ENCODE measurements at places on chromosomes 3 and 15.

DNA sequence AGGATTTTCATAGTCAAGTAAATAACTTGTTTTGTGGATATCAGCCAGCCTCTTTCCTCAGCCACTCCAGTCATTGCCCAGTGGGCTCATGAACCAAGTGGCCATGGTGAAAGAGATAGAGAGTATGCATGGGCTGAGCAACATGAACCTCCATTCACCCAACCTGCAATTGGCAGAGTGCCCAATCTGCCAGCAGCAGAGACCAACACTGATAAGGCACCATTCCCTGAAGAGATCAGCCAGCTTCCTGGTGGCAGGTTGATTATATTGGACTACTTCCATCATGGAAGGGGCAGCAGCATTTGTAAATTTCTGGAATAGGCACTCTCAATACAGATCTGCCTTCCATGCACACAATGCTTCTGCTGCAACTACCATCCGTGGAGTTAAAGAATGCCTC, 10.3 kb upstream of the MCF2L2 start:
- DNase-seq = no peak

DNA sequence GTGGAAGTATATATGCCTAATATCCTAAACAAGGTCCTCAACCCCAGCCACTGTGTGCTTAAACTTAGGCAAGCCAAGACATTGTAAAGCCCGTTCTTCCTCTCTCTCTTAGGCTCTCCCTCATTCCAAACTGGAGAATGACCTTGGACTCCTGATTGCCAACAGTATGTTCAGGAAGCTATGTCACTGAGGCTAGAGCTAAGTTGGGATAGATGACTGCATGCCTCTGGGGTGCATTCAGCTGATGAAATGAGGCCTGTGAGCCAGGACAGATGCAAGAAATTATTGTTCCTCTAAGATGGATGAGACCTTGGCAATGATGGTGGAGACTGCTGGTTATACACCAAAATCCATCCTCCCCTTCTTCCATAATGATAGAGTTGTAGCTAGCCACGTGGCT, 27.9 kb upstream of the TBC1D21 start:
- DNase-seq = no peak

DNA sequence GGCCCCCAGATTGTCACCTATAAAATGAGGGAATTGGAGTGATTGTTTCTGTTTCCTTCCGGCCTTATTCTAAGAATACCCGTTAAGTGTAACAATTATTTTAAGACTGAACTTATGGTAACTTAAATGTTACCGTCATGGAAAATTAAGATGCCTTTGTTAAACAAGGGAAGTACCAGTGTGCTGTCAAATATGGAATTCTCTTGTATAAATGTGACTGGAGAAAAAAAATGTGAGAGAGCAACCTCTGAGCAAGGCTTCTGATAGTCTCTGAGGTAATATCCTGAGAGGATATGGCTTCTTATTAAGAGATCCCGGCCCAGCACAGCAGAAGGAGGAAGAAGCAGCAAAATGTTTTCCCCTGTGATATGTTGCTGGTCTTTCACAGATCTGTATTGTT, 480.7 kb upstream of the ADAMTS9 start:
- DNase-seq = no peak

DNA sequence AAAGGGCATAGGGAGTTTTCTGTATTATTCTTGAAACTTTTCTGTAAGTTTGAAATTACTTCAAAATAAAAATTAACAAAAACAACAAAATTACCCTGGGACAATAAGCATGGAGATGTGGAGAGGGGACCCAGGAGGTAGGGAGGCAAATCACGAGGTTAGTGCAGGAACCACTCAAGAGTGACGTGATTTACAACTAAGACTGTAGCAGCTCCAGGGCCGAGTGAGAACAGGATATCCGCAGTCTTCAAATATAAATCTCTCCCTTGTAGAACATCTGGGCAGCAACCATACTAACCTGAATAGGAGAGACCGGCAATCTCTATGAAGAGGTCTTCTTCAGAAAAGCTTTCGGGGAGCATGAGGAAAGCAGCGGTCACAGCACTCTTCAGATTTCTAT, 17.3 kb downstream of the TAMM41 start:
- DNase-seq = no peak

GRCh38 chr3:28982906-28983305, 298.0 kb upstream of the RBMS3 start:
- DNase-seq = no peak

DNA sequence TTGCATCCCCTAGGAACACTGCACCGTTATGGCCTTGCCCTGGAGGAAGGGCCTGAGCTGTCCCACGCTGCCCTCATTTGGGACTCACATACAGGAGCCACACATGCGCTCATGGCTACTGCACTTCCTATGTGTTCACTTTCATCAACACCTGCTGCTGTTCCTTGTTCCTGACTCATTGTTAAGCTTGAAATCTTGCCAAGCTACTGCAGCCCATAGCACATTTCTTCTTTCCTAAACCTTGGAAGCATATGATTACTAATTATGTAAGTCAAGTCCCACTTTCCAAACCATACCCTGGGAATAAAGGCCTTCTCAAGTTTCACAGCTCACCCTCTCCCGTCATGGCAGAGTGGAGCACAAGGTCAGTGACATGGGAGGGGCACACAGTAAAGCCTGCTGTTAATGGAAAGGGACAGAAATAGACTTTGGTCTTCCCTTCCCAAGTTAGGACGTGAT, 307.9 kb downstream of the CLSTN2 start:
- DNase-seq = no peak

DNA sequence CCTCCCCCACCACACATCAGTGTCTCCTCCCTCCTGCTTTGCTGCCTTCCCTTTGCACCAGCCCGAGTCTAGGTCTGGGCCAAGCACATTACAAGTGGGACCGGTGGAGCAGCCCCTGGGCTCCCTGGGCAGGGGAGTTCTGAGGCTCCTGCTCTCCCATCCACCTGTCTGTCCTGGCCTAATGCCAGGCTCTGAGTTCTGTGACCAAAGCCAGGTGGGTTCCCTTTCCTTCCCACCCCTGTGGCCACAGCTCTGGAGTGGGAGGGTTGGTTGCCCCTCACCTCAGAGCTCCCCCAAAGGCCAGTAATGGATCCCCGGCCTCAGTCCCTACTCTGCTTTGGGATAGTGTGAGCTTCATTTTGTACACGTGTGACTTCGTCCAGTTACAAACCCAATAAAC, 2.3 kb upstream of the ABCF3 start:
- DNase-seq = no peak

- DNase-seq = no peak
Observed at GRCh38 chr3:70854108-70854507, 541.7 kb upstream of the MDFIC2 start.

GRCh38 chr3:111975131-111975530, 3.7 kb upstream of the ABHD10 start:
- no peak for DNase-seq

DNA sequence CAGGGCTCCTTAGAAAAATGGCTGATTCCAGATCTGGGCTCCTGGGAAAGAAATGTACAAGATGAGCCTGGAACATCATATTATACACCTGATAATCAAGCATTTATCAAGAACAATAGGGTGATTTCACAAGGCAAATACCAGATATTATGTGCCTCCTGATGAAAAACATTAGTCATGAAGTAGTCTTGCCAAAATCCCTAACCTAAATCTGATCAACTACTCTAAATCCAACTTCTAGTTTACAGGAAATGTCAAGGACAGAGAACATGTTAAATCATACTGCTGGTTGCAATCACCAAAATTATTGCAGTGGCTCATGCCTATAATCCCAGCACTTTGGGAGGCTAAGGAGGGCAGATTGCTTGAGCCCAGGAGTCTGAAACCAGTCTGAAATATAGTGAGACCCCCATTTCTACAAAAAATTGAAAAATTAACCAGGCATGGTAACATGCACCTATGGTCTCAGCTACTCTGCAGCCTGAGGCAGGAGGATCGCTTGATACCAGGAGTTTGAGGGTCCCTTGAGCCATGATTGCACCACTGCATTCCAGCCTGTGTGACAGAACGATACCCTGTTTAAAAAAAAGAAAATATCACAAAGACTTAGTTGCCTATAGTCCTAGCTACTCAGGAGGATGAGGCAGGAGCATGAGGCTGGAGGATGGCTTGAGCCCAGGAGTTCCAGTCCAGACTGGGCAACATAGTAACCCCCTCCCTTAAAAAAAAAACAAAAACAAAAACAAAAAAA, 34.9 kb upstream of the ATP13A3 start:
- DNase-seq = no peak

DNA sequence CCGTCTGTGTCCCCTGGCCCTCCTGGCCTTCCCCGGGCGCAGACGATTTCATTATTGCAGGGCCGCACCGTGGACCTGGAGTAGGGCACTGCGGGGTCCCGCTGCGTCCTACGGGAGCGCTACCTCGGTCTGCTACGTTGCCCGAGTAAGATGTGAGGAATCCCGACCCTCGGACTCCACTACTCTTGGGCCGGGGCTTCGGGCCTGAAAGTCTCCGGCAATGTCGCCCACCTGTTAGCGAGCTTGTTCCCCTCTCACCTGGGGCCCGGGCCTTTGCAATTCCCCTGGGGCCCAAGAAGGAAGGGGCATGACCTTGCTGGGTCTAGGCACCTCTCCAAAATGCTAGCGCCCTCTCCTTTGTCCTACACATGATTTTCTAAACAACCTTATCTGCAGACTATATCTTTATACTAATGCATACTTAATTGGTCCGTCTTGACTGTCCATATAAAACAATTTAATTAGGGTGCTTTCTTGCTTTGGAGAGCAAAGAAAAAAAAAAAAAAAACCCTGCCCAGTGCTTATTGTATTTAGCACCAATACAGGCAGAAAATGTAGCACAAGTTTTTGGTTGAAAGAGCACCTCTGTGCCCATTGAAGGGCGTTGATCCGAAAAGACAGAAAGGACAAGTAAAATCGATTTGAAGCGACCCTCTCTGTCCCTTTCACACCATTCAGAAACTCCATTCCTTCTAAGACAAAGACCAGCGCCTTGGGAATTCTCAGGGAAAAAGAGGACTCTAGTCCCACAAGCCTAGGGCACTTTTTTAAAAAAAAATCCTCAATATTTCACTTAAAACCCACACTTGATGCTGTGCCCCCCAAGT, 7.0 kb upstream of the NR2F2 start:
- no peak for DNase-seq

DNA sequence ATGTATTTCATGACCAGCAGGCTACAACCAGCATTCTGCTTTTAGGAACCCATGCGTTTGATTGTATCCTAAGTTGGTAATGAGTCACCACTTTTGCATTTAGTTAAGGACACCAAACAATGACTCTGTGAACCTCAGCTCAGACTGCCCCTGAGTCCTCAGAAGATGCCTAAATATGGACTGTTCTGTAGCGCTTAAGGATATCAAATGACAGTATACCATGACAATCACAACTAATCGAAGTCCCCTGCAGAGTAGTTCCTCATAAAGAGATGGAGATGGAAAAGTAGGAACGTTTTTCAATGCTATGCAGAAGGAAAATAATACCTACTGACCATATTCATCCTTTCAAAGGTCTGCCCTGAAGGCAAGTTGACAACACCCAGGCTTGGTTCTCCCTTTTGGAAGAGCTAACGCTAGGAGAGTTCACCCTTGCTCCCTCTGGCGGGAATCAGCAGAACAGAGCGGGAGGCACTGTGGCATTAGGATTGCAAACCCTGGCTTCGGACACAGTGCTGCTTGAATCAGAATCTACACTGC, 508.6 kb downstream of the FHIT start:
- no peak for DNase-seq

- no peak for DNase-seq
Observed at GRCh38 chr15:90149609-90150340, 47.5 kb upstream of the IDH2 start.

GRCh38 chr3:194046995-194047645, 88.8 kb upstream of the HES1 start:
- no peak for DNase-seq

DNA sequence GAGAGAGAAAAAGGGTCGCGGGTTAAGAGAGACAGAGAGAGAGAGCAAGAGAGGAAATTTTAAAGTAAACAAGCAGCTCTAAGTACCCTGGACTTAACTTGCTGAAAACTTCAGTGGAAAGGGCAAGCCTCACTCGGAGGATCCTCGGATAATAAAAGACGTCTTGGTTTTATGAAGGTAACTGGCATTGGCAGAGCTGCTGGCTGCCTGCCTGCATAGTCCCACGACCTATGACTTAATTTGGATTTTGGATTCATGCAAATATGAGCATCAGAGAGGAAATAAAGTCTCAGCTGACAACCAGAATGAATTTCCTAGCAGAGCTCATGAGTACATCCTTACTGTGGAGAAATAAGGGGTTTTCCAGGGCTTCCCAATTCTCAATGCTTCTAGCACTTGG, 95.1 kb upstream of the PDZRN3 start:
- DNase-seq = no peak

DNA sequence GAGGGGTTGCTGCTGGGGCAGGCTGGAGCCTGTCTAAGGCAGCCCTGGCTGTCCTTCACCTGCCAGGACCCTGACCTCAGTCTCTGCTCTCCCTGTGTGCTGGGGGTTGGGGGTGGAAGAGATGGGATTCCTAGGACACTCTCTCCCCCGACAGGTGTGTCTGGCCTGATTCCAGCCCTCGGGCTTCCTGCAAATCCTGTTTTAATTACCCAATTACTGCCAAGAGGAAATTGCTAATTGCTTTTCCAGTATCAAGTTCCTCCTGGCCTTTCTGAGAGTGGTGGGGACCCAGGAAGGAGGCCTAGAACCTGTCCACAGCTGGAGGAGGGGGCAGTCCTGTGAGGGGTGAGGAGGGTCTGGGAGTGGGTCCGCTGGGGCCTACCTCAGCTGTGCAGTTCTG, 15.8 kb downstream of the PLXNA1 start:
- DNase-seq = no peak
